ENCODE measurements at places on chromosomes 7 and 10.

- DNase-seq, result no peak
Observed at GRCh38 chr7:23207021-23207420, 25.2 kb downstream of the NUP42 start.

DNA sequence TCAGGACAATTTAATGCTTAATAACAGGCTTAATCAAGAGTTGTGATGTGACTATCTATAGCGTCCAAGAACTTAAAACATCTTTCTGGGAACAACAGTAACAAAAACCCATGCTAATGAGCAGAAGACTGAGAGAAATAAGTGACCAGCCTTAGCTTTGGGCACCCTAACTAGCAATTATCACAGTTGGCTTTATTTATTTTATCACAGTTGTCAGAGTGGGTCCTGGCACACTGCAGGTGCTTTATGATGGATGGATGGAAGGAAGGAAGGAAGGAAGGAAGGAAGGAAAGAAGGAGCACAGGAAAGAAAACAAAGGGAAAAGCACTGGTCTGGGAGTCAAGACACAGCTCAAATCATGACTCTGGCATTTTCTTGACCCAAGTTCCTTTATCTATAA lies 181.1 kb downstream of the SKAP2 start:
- no peak for DNase-seq

GRCh38 chr10:8554574-8554973 lies 500.1 kb downstream of the GATA3 start:
- no peak for DNase-seq

DNA sequence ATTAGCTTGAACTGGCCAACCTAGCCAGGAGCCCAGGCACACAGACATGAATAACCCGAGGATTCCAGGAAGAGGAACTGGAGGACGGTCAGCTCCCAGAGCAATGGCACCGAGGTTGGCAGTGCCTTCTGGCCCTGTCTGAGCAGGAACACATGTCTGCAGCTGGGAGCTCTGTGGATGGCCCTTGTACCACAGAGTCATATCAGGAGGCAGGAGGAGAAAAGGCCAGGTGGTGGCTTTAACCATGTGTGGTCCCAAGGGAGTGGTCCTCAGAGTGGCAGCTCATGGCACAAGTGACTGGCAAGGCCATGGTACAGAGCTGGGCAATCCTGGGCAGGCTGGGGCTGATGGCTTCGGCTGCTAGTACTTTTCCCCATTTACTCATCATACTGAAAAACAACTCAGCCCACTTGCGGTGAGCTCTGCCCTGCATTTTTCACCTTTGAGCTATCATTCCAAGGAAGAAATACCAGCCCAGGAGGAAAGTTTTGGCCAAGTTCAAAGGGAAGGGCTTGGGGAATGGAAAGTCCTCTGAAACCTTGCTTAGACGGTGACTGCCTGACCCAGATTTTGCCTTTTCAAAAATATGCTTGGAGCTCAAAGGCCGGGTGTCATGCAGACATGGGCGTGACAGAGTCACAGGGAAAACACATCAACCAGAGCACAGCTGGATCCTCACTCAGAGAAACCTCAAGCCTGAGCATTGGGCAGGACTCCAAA lies 25.7 kb upstream of the LOXL4 start:
- no peak for DNase-seq

- no peak for DNase-seq
Observed at GRCh38 chr7:22663357-22663718, 63.7 kb upstream of the IL6 start.

Data from activated naive CD4-positive, alpha-beta T cell treated with anti-CD3 and anti-CD28 coated beads, Interleukin-2, amount 50 U/mL, for 72 hours (primary cell).